Heart right ventricle (tissue), 16 donors: ENCODE measurements at places on chromosomes 1 and 21. TPM values are rescaled to one million over a fixed set of nuclear protein-coding genes. Genes with fewer than 3 reads are reported as not detected.

DNA sequence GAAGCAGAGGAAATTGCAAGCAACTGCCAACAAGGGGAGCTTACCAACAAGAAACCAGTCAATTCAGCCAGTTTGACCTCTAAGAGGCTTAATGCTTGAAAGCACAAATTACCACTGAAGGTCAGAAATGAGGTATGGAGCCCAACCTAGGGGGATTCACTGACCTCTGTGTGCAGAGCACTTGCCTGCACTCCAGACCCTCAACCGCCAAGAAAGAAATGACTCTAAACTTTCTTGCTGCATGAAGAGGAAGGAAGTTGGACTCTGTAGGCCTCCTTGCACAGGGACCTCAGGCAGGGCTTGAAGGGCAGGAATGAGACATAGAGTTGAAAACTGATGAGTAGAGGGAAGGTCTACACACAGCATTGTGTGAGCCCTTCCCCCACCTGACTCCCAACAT is 10.0 kb downstream of the ARMH1 start:
- DNase-seq, result no peak
- H3K36me3 ChIP-seq, result no peaks in the 10 kb centered on the region
- H3K27ac ChIP-seq, result no peak overlapping the region

PCSK9 gene
- not detected for total RNA-seq

DNA sequence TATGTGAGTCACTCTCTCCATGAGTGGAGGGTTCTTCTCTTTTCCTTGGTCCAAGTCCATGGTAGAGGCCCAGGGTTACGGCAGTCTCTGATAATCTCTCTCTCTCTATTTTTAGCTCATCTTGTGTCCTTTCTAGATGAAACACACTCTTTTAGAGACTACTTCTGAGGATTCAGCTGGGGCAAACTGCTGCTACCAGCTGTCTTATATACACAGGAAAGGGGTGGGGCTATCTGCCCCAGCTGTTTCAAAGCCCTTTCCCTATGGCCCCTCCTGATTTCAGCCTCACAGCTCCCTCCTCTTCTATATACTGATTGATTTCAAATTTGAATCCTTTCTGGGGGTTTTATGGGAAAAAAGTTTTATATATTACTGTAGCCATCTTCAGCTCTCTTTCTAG is 324.8 kb downstream of the RWDD3 start:
- no peaks in the 10 kb centered on the region for H3K27me3 ChIP-seq
- H3K4me1 ChIP-seq, result no peaks in the 10 kb centered on the region
- H3K4me3 ChIP-seq, result no peak overlapping the region
- H3K36me3 ChIP-seq, result no peaks in the 10 kb centered on the region

TADA1 gene
- total RNA-seq, result 10.3 TPM

HSD3B1 gene
- total RNA-seq, result not detected

CYP4A22 gene
- not detected for total RNA-seq

DNA sequence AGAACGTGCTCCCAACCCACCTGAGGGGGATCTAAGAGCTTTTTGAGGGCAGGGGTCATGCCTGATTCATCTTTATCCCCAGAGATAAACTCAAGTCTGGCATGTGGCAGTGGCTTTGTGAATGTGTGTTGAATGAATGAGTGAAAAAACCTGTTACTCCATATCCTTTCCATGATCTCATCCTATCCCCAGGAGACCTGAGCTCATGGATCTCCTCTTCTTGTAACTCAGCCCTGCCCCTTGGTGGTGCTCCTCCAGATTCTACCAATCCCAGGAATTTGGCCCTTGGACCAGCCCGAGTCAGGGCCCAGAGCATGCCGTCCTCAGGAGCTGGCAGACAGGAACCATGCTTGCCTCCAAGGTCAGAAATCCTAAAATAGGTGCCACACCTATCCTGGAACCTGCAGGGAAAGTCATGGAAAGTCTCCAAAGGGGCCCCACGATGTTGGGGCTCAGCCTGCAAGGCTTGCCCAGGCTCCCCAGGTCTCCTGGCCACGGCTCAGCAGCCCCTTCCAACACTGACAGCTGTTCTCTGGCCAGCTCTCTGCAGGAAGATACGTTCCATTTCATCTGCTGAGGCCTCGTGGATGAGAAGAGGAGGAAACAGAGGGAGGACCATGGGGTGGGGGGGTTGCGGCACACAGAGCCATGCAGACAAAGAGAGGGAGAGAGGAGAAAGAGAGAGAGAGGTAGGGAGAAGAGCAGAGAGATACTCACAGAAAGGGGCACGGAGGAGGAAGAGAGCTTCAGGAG is 214.6 kb downstream of the TRABD2B start:
- no peak overlapping the region for H3K27ac ChIP-seq
- H3K4me1 ChIP-seq, result peaks cover 32% of the 10 kb centered on the region
- no peaks in the 10 kb centered on the region for H3K36me3 ChIP-seq

GRCh38 chr1:55063577-55063942 is 24.2 kb downstream of the PCSK9 start:
- H3K36me3 ChIP-seq, result peaks cover 6% of the 10 kb centered on the region
- no peak overlapping the region for H3K27ac ChIP-seq
- DNase-seq, result no peak
- H3K4me1 ChIP-seq, result peaks cover 36% of the 10 kb centered on the region
- H3K27me3 ChIP-seq, result no peaks in the 10 kb centered on the region

DNA sequence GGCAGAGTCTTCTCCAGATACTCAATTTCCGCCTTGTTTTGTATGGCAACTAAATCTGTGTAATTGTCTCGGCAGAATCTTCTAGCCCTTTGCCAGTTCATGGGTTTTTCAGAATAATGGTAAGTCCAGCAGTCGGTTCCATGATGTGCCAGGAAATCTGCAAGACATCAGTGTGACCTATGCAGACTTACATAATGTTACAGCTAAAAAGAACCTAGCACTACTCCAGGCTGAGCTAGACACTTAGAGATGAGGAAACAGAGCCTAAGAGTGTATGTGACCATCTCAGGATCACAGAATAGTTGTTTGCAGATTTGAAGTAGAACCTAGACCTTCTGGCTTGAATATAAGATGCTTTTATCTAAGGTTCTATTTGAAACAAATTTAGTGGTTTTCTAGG is 2.8 kb downstream of the SELL start:
- H3K27ac ChIP-seq, result no peak overlapping the region
- no peak overlapping the region for H3K4me3 ChIP-seq
- no peaks in the 10 kb centered on the region for H3K36me3 ChIP-seq
- DNase-seq, result no peak
- peaks cover 12% of the 10 kb centered on the region for H3K27me3 ChIP-seq
- H3K4me1 ChIP-seq, result peaks cover 44% of the 10 kb centered on the region

GRCh38 chr1:38173157-38173831 is 126.7 kb upstream of the POU3F1 start:
- H3K36me3 ChIP-seq, result no peaks in the 10 kb centered on the region
- H3K27ac ChIP-seq, result no peak overlapping the region
- no peaks in the 10 kb centered on the region for H3K4me1 ChIP-seq
- no peak for DNase-seq
- no peaks in the 10 kb centered on the region for H3K27me3 ChIP-seq
- H3K4me3 ChIP-seq, result no peak overlapping the region

CFHR1 gene
- not detected for total RNA-seq

SV2A gene
- total RNA-seq, result 0.40 TPM

DNA sequence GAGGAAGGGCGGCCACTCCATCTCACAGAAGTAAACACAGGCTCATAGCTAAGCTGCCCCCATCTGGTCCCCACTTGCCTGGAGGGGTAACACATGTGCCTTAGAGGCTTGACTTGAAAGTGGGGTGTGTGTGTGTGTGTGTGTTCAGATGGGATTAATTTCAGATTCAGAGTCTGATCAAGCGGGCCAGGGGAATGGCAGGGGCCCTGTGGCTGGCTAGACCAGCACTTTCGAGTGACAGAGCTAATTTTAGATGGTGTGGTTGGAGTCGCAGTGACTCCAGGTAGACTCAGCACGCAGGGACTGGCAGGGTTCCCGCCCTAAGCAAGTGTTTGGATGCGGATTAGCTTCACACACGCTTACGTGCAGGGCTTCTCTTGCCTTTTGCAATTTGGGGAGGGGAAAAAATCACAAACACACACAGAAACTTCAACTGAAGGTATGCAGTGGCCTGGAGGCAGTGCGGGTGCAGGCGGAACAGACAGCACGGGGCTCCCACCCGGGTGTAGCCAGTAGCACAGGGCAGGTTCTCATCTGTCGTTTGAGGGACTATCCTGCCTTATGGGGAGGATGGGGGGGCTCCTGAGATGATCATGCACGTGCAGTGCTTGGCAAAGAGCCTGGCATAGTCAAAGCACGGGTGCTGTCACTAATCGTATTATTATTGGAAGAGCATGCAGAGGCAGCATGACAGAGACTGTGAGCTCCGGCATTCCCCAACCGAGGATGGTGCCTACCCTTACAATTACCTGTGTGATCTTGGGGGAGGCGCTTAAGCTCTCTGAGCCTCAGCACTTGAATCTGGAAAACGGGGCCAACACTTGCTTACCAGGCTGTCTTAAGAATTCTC is 1.3 kb downstream of the EDN2 start:
- no peaks in the 10 kb centered on the region for H3K36me3 ChIP-seq
- DNase-seq, result peak; percentile 53
- H3K4me1 ChIP-seq, result peaks cover 15% of the 10 kb centered on the region
- H3K27me3 ChIP-seq, result peaks cover 5% of the 10 kb centered on the region
- H3K4me3 ChIP-seq, result no peak overlapping the region
- H3K27ac ChIP-seq, result no peak overlapping the region

GRHL3 gene
- total RNA-seq, result not detected

- H3K27ac ChIP-seq, result no peak overlapping the region
- H3K27me3 ChIP-seq, result peaks cover 12% of the 10 kb centered on the region
- no peak overlapping the region for H3K4me3 ChIP-seq
- H3K36me3 ChIP-seq, result no peaks in the 10 kb centered on the region
- no peaks in the 10 kb centered on the region for H3K4me1 ChIP-seq
Measured at GRCh38 chr1:177351361-177352108, 180.8 kb downstream of the BRINP2 start.
